ENCODE measurements at places on chromosomes 2 and 18.

GRCh38 chr2:60567919-60568768 is 14.7 kb upstream of the BCL11A start:
- no peak for DNase-seq

DNA sequence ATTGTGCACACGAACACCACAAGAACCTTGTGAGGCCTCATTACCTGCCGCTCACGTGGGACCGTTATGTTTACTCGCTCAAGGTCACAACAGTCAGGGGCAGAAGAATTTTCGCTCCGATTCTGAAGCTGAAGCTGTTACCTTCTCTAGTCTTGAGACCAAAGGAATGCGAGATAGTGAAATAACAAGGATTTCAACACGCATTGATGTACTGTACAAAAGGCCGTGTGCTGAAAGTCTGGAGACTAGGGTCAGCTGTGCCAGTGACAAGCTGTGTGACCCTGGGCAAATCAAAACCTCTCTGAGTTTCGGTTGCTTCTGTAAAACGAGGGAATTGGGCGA is 583 bp downstream of the NEMP2 start:
- DNase-seq: peak; percentile 30

DNA sequence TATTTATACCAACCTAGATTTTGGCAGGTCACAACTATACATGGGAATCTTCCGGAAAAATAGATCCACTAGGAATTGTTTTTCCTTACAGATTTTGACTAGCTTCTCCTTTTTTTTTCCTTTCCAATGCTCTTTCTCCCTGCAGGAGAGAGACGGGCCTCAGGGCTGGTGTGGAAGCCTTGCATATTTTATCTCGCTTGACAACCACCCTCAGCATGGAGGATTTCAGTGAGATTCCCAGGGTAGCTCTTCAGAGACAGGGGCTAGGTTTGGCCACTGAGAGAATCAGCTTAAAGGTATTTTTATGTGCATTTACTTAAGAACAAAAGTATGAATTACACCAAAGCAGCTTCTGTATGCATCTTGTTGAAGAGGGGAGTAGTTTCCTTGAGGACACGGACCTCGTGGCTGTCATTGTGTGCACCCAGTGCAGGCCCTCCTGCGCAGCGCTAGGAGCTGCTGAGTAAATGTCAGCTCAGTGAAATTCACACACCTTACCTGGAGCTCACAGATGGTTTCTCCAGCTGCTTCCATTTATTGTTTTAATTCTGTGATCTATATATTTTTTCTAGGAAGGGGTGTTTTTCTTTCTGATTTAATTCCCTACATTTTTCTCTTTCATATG is 54.4 kb downstream of the TRAPPC12 start:
- no peak for DNase-seq

GRCh38 chr2:232273903-232274643 is 104.5 kb upstream of the ALPP start:
- no peak for DNase-seq

GRCh38 chr2:29084554-29084953 is 10.2 kb upstream of the PCARE start:
- no peak for DNase-seq

DNA sequence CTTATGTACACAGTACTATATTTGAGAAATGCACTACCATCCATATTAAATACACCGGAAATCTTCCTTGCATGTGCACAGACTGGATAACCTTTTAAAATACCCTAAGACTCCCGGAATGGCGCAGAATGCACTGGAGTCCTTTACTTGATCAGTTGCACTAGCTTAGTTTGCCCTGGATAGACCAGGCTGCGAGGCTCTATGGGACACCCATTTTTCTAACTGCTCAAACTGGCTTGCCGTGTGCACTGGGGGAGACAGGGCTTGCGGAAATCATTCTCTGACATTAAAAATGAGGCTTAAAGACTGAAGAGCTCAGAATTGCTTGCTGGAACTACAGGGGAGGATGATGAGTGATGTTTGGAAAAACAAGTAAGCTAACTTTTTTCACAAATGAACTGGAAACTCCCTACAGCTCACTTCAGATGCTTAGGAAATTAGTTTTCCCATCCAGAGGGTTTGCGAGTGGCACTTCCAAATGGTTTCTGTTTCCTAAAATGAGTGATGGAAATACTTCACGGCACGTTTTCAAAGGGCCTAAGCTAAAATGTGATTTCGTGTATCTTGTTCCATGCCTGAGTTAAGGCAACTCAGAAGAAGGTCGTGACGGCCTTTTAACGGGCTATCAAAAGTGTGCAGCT is 2.7 kb downstream of the NCK2 start:
- no peak for DNase-seq

- no peak for DNase-seq
Observed at GRCh38 chr2:22359071-22359672, 1025.8 kb upstream of the KLHL29 start.

DNA sequence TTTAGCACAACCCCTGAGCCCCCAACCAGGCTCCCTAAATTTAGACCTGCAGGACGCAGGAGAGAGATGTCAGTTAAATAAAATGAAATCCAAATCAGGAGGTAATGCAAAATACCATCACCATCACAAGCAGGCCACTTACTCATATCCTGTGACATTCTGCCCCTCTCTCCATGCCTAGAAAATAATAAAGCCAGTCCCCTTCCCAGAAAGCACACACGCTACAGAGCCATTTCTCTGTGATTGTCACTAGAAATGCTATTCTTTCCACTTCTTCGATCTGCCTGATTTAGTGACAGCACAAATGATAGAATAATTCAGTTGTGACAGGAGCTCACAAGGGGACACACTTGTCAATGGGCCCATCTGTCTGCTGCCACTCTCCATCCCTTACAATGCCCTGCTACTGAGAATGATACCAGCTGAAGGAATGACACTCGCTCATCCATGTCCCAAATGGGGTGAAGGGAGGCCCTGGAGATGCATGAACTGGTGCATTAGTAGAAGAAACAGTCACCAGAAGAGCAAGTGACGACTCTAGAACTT is 272.1 kb downstream of the SP3 start:
- no peak for DNase-seq

DNA sequence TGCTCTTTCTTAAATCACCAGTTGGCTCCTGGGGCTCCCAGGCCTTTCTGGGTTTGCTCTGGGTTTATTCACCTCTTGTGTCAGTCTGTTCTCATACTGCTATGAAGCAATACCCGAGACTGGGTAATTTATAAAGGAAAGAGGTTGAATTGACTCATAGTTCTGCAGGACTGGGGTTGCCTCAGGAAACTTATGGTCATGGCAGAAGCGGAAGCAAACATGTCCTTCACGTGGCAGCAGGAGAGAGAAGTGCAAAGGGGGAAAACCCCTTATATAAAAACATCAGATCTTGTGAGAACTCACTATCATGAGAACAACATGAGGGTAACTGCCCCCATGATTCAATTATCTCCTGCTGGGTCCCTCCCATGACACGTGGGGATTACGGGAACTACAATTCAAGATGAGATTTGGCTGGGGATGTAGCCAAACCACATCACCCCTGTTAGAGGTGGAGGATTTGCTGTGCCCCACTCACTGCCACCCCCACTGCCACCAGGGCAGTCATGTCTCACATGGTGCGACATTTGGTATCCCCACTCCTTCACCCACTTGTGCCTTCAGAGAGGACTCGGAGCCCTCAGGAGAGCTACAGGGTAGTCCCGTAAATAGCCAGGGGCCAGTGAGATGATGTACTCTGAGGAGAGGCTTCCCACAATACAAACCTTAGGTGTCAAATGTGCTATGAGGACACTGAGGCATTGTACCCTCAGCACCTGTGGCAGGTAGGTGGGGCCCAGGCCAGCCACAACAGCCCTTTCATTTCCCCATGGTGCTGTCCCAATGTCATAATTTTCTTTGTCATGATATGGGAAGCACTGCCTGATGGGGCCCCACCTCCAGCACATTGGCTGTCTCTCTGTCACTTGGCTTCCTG is 35.7 kb downstream of the CDC42EP3 start:
- peak; percentile 91 for DNase-seq

DNA sequence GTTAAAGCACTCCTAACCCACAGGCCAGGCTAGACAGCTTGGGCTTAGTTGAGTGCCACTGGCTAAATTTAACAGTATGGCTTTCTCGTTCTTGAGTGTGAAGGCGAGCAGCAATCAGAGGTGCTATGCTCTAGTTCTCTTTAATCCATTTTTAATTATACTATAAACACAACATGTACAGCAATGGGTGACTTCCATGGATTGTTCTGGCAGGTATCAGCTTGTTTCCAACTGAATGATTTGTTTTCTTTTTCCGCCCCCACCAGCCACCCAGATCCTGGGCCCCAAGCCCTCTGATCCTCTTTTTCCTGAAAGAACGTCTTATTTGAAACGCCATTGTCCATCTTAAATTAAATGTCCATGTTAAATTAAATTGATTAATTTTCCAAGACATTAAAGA is 244.8 kb downstream of the IKZF2 start:
- no peak for DNase-seq

DNA sequence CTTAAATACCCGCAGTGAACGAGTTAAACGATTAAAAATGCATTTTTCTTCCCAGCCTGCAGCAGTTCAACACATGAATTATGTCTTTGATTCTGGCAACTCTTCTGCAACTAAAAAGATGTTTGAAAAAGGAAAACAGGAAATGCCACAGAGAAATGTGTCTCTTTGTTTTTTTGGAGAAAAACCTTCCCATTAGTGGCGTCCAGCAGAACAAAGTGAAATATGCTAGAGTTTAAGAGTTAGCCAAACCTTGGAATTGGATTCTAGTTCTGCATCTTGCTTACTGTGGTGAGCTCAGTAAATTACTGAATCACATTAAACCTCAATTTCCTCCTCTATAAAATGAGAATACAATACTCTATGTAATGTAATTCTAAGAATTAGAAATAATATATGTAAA is 900.2 kb upstream of the ACVR2A start:
- DNase-seq: no peak

GRCh38 chr2:173354073-173354581 is 545 bp upstream of the CDCA7 start:
- no peak for DNase-seq

- no peak for DNase-seq
Observed at GRCh38 chr2:227153758-227154486, 10.1 kb downstream of the COL4A4 start.

GRCh38 chr18:59704146-59704545 is 6.9 kb upstream of the CCBE1 start:
- DNase-seq: no peak

- DNase-seq: no peak
Observed at GRCh38 chr2:130837175-130837810, 579 bp downstream of the ARHGEF4 start.

- no peak for DNase-seq
Observed at GRCh38 chr18:21629089-21629832, 17.1 kb downstream of the SNRPD1 start.

DNA sequence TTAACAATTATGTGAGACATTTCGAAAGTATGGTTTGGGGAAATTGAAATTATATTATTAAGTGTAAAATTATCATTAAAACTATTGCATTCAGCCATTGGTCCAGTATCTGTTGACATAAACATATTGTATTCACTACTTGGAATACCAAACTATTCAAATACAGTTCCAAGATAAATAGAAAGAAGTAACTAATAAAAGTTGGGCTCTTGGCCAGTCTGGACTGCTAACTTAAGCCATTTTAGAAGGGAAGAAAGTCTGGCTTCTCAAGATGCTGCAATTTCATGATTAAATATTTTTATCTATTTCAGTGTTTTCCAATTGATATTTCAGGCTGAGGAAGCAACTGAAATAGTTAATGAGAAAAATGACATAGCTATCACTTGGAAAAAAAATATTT is 109.8 kb upstream of the CHRNA1 start:
- DNase-seq: no peak

- no peak for DNase-seq
Observed at GRCh38 chr2:98901702-98902101, 34.3 kb downstream of the CRACDL start.

DNA sequence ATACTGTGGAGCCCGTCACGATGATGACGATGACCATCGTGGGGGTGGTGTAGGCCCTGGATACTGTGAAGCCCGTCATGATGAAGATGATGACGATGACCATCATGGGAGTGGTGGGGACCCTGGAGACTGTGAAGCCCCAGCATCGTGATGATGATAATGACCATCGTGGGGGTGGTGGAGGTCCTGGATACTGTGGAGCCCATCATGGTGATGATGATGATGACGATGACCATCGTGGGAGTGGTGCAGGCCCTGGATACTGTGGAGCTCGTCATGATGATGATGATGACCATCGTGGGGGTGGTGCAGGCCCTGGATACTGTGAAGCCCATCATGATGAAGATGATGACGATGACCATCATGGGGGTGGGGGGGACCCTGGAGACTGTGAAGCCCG is 81.0 kb upstream of the SALL3 start:
- no peak for DNase-seq

- no peak for DNase-seq
Observed at GRCh38 chr2:74103763-74104162, 43.9 kb downstream of the BOLA3 start.

DNA sequence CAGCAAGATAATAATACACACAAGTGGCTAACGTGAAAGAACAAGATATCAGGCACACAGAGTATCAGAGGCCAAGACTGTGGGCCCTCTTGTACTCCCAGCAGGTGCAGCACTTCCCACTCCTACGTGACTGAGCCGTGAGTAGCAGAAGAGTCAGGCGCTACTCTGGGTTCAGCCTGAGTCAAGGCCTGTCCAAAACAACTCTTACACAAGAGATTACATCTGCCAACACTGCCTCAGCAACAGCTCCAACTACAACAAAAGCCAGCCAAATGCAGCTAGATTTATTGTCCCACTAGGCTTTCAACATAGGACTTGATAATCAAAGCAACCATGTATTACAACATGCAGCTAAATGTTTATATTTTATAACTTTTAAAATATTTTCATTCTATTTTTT is 56.2 kb downstream of the ITSN2 start:
- DNase-seq: no peak

GRCh38 chr18:36349552-36349951 is 52.0 kb downstream of the FHOD3 start:
- DNase-seq: no peak

DNA sequence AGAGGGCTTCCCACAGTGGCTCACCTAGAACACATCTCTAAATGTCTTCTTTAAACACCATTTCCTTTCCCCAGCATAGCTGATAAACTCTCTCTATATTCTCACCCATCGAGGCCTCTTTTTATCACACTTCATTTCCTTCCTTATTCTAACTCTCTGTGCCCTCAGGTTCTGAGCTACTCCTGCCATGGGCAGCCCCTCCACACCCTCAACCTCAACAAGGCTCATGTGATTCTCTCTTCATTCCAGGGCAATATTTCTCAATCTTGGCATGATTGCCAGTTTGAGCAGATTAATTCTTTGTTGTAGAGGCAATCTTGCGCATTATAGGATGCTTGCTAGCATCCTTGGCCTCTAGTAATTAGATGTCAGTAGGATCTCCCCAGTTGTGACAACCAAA is 999.1 kb downstream of the TSN start:
- DNase-seq: no peak

GRCh38 chr2:169798718-169799592 is at the start of gene SSB:
Gene SSB, plus strand, starts transcription at chr2:169798871. Its CDS starts 2,090 bp downstream, at chr2:169800961.
- DNase-seq: peak; percentile 96

GRCh38 chr18:79647307-79647706 is 32.3 kb upstream of the CTDP1 start:
- DNase-seq: no peak

Data from Daoy (cell line).